ENCODE measurements at places on chromosomes 6 and 20.

- no peak for DNase-seq
Observed at GRCh38 chr20:50118203-50118602, 5.3 kb upstream of the UBE2V1 start.

DNA sequence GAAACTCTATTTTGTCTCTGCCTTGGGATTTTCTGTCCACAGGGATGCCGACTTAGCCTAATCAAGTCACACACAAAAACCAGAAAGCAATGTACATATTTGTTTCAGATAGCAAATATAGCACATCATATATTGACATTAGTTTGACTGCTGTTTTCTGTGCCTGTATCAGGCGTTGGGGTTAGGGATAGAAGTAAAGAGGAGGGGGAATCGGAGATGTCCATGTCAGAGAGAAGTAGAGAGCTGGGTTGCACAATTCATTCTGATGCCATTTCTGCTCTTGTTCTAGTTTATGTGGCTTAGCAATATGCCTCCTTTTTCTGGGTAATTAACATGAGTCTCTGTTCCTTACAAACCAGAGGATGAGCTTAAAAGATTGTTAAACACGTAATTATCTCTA, 14.7 kb upstream of the IPCEF1 start:
- DNase-seq, result no peak

DNA sequence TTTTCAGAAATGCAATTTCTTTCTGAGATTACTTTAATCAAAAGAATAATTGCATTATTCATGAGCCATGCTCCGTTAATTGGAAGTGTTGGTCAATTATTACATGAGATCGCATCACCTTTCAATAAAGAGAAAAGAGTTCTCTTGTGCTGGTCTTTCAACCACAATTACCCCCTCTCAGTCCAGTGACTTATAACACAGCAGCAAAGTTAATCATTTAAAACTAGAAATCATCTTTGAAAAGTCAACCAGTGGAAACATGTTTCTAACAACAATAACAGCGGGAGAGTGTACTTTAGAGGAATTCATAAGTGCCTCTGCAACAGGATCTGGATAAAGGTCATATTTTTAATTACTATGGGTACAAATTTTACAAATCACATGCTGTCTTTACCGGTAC, 384.4 kb upstream of the AGPAT4 start:
- DNase-seq, result no peak

GRCh38 chr20:8124639-8125038, 7.4 kb upstream of the PLCB1 start:
- DNase-seq, result no peak

GRCh38 chr20:53291548-53291947, 302.1 kb downstream of the ZNF217 start:
- DNase-seq, result peak; percentile 29

DNA sequence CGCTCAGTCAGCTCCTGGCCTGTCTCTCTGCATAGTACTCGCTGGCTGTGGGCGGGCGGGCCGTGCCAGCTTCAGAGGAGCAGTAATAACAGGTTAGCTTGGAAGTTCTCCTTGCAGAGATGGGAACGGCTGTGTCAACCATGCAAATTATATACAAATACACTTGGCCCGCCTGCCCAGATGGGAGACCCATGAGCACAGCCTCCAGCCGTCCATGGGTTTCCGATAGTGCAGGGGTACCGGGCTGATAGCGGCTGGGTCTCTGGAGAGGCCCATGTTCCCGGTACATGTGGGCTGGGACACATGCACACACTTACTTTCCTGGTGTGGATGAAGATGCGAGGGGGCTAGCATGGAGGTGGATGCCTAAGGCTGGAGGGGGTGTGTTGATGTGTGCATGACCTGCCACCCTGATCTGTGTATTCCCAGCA, 12.8 kb upstream of the ZNF831 start:
- DNase-seq, result no peak

- no peak for DNase-seq
Observed at GRCh38 chr20:8303651-8304050, 171.6 kb downstream of the PLCB1 start.

GRCh38 chr6:137416376-137417109, 77.7 kb downstream of the OLIG3 start:
- peak; percentile 36 for DNase-seq

DNA sequence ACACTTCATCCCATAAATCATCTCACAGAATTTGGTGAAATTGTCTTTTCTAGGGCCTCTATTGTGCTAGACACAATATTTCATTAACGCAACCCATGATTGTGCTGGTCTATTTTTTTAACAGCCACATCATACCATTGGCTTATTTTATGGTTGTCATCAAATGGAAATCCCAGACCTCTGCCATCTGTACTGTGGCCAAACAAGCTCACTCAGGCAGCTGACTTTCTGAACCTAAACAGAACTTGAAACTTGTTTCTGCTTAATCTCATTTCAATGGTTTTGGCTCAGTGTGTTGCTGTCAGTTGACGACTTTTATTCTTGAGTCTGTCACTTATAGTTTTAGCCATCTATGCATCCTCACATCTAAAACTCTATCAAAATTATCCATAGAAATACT, 111.8 kb downstream of the HAO1 start:
- DNase-seq, result no peak

DNA sequence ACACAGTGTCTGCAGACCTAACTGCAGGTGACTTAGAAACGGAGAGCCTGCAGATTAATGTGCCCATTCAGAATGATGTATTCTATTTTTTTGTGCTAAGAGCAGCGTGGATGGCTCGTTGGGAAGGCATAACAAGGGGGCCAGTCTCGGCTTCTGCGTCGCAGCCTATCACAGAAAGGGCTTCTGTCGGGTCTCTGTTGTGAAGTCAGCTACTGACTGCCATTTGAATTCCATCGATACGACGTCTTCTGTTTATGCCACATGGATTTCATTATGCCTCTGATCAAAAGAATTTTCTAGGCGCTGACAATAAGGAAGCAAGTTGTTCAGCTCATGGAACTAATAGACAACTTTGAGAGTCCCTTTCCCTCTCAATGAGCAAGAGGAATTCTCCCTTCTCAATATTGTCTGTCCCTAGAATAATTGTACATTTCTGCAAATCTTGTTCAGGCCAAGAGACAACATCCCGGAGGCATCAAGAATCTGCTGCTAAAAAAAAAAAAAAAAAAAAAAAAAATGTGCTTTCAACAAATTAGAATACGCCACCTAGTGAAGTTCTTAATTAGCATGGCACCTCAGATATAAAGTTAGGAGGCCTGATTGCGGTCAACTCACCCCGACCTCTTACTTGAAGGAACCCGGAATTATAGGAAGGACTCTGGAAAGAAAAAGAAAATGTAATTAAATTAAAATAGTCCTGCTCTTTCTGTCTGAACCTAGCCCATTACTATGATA, 223.9 kb downstream of the TSHZ2 start:
- no peak for DNase-seq

DNA sequence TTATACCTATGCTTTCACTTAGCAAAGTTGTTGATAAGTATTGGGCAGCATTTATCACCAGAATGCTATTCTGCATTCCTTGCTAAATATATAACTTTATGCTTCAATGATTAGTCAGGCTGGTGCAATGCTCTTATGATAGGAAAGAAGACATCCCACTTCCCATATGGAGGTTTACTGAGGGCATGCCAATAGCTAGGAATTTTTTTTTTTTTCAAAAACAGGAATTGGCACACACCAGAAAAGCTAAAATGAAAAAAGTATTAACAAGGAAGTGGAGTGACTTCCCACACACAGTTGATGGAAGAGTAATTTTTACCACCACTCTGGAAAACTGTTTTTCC, 90.8 kb downstream of the FRK start:
- no peak for DNase-seq

GRCh38 chr6:160979061-160979708, 12.4 kb upstream of the MAP3K4 start:
- no peak for DNase-seq

- no peak for DNase-seq
Observed at GRCh38 chr6:6584310-6585002, 4.1 kb upstream of the LY86 start.

Measured in K562 (cell line).